ENCODE measurements at places on chromosomes 4 and X.

DNA sequence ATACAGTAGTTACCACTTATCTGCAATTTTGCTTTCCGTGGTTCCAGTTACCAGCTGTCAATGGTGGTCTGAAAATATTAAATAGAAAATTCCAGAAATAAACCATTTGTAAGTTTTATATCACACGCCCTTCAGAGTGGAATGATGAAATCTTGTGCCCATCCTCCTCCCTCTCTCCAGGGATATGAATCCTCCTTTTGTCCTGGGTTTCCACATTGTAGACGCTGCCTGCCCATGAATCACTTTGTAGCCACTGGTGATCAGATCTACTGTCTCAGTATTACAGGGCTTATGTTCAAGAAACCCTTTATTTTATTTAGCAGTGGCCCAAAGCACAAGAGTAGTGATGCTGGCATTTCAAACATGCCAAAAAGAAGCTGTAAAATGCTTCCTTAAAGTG lies 198.6 kb downstream of the KCNIP4 start:
- DNase-seq, result no peak

DNA sequence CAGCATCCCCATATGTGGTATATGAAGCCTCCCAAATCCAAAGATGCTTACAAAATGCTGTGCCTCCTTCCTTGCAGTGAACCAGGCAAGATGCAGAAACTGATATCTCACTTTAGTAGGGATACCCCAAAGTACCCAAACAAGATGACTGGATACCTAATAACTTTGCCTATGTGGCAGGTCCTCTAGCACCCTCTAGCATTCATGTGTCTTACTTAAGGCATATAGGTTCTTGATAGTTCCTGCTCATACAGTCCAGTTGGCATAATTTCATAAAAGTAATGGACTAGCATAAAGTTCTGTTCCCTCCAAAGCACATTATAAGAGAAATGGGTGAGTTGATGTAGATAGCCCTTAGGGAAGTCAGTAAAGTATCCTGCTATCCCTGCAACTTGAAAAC lies 36.8 kb upstream of the SPP1 start:
- no peak for DNase-seq

DNA sequence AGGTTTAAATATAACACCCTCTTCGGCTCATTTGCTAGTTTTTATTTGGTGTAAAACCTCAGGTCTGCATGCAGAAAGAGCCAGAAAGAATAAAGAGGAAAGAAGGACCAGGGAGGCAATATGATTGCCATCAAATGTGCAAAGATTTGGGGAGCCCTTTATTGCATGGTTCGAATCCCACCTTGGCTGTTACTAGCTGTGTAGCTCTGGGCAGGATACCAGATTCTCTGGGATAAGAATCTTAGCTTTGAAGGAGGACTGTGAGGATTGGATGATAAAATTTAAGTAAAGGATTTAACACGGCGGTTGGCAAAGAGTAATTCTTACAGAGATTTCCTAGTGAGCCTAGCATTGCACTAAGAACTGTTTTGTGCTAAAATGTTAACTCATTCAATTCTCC lies 510.2 kb upstream of the LCORL start:
- no peak for DNase-seq

- no peak for DNase-seq
Observed at GRCh38 chr4:124202099-124202498, 510.4 kb downstream of the ANKRD50 start.

DNA sequence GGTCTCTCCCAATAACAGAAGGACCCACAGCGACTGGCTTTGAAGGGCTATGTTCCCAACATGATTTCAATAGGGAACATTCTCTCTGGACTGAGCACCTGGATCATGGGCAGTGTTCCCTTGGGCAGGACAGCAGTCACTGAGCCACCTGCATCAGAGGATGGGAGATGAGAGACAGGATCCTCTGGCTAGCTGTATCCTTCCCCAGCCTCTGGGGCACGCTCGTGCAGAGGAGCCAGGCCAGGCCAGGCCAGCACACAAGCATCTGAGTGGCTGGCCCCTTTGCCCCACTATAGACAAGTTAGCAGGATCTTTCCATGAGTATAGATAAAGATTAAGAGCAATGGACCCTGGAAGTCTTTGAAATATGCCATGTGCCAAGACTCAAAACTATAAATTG lies 66.3 kb downstream of the NEUROG2 start:
- DNase-seq, result no peak

GRCh38 chr4:168815379-168816345 lies 194.4 kb downstream of the CBR4 start:
- no peak for DNase-seq

- no peak for DNase-seq
Observed at GRCh38 chrX:97691901-97692455, 808.3 kb downstream of the RPA4 start.

- DNase-seq, result no peak
Observed at GRCh38 chrX:148582353-148582752, 81.9 kb downstream of the AFF2 start.

Data from activated CD8-positive, alpha-beta memory T cell treated with anti-CD3 and anti-CD28 coated beads for 4 hours (primary cell).